ENCODE measurements at places on chromosomes 2 and 18.

DNA sequence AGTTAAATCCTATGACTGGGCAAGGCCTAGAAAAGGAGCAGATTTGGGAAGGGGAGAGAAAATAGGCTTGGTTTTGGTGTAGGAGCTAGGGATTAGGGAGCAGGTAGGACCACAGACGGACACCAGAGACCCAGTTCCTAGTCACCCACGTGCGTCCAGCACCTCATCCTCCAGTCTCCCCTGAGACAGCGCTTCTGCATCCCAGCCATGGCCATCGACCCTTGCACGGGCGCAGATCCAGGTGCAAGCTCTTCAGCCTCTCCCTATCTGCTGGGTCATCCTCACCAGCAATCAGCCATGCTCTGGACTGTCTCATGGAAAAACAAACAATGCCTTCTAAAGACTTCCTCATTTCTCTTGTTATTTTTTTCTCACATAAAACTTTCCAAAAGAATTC, 246.8 kb upstream of the RAB6C start:
- DNase-seq: no peak

DNA sequence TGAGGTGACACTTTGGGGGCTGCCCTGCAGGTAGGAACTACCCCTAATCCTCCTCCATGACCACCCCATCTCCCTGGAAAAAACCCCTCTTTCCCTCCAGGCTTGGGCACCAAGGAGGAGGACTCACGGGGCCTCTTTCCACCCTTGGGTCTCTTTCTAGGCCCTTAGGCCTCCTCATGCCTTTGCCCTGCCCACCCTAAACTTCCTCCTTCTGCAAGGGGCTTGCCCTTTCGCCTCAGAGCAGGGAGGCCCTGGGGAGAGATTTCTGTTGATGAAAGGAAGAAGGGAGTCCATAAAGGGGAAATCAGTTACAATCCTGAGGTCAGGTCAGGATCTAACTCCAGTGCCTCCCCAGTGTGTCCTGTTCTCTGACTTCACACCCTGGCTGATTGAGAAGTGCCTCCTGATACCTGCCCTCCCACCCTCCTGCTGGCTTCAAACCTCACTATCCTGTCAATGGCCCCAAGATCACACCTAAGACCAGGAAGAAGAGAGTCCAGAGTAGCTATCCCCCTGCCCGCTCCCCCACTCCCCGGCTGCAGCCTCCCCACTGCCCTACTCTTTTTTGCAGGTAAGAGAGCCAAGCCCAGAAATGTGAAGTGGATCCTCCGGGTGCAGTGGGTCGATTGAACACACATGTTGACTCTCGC, 16.7 kb upstream of the TNS1 start:
- DNase-seq: no peak

- DNase-seq: no peak
These were observed 3.4 kb downstream of the CYRIA start for GRCh38 chr2:16661936-16662839.

GRCh38 chr2:1375794-1376193, 37.5 kb upstream of the TPO start:
- no peak for DNase-seq

DNA sequence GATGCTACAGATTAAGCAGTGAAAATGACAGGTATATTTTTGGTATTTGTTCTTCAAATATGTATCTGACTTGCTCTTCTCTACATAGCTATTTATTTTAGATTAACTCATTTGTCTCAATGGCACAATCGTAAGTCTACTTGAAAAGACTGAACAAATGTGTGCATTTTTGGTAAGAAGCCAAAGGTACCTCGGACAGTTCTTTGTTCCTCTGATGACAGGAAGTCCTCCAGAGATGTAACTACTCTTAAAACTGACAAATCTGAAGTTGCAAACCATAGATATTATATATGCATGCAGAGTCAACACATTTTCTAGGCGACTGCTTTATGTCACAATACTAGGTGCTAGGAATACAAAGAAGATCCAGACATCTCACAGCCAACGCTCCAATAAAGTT, 36.7 kb downstream of the NDUFAF7 start:
- DNase-seq: no peak

GRCh38 chr18:79588636-79589481, 90.7 kb upstream of the CTDP1 start:
- DNase-seq: no peak

DNA sequence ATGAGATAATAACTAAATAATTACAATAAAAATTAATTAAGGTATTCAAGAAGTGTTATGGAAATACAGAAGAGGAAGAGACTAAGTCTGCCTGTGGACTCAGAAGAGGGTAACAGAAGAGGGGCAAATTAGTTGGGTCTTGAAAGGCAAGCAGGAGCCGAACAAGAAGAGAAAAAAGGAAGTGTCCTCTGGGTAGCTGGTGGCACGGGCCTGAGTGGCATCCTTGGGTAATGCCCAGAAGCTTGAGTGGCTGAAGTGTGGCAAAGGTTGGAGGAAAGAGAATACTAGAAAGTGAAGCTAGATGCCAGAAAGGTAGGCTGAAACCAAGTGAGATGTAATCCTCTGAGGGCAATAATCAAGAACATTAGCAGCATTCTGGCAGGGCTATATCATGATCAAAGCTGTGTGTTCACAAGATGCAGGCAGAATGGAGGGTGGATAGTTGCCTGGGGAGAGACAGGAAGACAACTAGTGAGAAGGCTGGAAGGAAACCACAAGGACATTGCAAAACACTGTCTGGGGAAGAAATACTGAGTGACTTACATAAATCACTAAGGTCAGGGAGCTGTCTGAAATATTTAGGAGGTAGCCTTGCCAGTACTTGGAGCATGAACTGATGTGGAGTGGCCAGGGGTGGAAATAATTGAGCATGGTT, 16.2 kb downstream of the DOCK10 start:
- no peak for DNase-seq

GRCh38 chr18:44838971-44839666, 158.4 kb downstream of the SETBP1 start:
- DNase-seq: peak; percentile 71

DNA sequence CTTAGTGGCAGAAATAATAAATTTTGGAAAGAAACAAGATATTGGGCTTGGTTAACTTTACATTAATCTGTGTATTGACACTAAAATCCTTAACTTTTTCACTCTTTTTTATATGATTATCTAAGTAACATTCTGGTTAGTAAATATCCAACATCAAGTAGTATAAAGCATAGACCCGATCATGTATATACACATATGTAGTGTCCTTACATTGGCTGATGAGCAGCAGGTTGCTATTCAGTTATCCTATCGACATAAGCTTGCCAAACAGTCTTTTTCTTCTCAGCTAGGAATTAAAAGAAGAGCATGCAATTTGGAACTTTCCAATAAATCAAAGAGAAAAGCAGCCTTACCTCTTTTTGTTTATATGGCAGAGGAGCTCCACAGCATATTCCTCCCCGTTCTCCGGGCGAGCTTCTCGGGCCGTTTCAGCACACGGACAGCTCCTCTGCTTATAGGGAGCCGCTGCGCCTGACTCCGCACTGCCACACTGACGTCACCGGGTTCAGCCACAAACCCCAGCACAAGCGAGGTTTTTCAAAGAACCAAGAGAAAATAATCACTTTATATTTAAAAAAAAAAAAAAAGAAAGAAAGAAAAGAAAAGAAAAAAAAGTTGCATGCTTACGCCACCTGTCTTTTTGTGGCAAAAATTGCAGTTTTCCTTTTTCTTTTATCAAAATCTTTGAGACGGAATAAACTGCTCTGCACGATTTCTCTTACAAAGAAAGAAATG, at the start of gene SCG2:
SCG2 (minus strand) TSS at position 430 of the 735 bp plus-strand sequence. CDS start 3,079 bp downstream, outside the sequence.
- DNase-seq: peak; percentile 12

GRCh38 chr2:68287580-68288441, 31.9 kb downstream of the CNRIP1 start:
- DNase-seq: peak; percentile 77

DNA sequence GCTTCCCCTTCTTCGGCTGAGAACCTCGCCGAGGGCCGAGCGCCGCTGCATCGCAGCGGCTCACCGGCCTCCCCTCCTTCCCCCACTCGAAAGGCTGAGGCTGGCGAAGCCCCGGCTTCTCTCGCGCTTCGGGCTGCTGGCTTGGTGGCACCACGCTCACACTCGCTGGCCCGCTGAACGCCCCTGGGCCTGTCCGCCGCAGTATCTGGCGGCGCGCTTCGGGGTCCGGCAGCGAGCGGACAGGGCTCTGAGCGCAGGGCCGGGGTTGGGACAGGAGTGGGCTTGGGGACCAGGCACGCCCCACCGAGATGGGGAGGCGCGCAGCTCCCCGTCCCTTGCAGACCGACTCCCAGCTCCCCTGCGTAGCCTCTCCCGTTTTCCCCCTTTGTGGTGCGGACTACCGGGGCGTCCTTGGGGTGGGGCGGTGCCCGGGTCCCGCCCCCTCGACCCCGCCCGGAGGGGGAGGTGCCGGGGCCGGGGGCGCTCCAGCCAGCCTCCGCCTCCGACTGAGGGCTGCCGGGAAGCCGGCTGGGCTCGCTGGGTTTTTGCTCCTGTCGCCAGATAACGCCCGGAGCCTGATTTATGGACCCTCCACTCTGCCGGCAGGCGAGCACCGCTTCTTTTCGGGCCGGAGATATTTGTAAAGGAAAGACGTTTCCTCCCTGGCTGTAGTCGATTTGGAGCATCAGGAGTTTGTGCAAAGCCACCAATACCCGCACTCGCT, 3.8 kb downstream of the GBX2 start:
- DNase-seq: no peak

- DNase-seq: peak; percentile 83
These were observed 17.0 kb downstream of the MBOAT2 start for GRCh38 chr2:8986327-8986976.

GRCh38 chr18:939166-939565, 34.5 kb downstream of the ADCYAP1 start:
- DNase-seq: no peak

DNA sequence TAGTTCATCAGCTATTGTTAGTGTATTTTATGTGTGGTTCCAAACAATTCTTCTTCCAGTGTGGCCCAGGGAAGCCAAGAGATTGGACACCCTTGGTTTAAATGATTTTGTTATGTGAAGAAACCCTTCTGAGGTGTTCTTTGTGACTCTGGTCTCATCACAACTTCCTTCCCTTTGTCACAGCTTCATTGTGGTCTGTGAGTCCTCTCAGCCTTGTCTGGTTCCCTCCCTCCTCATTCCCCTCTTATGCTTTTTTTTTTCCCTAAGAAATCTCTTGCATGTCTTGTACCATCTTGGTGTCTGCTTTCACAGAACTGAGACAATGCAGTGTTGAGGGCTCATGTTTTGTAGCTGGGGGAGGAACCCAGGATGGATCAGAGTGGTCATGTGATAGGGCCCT, 118.9 kb downstream of the TMEM182 start:
- no peak for DNase-seq

GRCh38 chr2:147865560-147865959, 20.7 kb downstream of the ACVR2A start:
- DNase-seq: no peak

DNA sequence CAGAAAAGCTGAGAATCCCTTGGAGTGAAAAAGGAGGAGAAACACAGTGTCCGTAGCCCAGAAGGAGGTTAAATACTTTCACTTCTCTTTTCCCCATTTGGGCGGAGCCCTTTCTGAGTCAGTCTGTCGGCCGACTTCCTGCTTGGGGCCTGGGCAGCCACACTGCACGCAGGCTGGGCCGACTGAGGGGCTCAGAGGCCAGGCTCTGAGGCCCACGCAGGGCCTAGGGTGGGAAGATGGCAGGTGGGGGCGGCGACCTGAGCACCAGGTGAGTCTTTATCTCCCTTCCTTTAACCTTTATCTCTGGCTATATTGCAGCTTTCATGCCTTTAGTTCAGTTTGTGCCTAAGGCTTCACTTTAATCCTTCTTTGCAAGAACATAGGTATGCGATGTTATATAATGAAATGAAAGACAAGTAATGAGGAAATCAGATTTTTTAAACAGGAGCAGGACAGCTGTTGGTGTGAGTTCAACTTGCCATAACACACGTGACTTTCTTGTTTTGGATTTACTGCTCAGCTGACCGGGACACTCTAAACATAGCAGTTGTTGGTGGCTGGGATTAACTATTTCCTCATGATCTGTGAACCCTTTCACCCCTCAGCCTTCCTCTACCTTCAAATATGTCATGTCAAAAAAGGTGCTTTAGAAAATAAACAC, at the start of gene SP100:
SP100 (plus strand) TSS at position 141 of the 661 bp plus-strand sequence; CDS start at position 237, 96 bp downstream.
- peak; percentile 88 for DNase-seq

- DNase-seq: no peak
These were observed 822 bp downstream of the GDF7 start for GRCh38 chr2:20667531-20668401.

DNA sequence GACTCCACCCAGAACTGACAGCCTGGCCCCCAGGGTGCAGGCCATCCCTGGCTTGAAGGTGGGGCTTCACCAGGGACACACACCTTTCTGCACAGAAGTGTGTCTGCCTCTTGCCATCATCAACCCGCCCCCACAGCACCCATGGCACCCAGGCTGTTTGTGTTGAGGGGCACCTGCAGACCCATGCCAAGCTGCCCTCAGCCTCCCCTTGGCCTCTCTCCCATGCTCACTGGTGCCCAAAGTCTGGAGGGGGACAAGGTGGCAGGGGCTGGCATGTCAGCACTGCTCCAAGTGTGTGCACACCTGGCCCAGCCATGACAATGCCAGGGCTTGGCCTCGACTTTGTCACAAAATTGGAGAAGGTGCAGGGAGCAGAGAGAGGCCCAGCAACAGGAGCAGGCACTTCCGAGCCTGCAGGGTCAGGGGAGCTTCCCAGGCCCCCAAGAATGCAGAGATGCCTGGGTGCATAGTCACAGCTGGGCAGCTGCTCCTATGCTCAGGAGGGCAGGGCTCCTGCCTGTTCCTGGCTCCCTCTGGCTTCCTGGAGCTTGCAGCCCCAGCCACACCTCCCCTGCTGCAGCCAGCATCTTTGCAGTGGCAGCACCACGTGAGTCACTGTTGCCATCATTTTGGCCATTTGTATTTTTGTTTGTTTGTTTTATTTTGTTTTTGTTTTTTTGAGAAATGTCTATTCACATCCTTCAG, 280.6 kb upstream of the UBE2E3 start:
- DNase-seq: no peak

GRCh38 chr2:15081356-15081755, 448.8 kb downstream of the LRATD1 start:
- no peak for DNase-seq

DNA sequence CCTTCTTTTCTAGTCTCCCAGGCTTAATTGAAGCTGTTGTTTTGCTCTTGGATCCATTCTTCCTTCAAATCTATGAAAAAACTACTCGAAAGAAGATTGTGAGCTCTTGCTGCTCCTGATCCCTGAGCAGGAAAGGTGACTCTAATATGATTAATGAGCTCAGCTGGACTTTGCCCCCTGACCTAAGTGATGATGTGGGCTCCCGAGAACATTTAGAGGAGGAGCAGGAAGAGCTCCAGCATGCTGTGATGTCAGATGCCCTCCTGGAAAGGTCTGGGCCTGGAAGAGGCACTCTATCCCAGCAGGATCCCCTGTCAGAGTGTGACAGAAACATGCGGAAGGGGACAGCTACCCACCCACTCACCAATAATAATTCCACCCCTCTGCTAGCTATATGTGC, 117.9 kb upstream of the PELI1 start:
- DNase-seq: no peak

- no peak for DNase-seq
These were observed 349.8 kb downstream of the RBM43 start for GRCh38 chr2:150911766-150912280.

- no peak for DNase-seq
These were observed 227.4 kb upstream of the MYT1L start for GRCh38 chr2:2558476-2558875.

- DNase-seq: no peak
These were observed 38.3 kb upstream of the WIPF1 start for GRCh38 chr2:174635776-174636404.
